ENCODE measurements at places on chromosomes 6 and 20.

GRCh38 chr6:8103726-8104125 lies 1.4 kb upstream of the EEF1E1 start:
- DNase-seq = no peak

DNA sequence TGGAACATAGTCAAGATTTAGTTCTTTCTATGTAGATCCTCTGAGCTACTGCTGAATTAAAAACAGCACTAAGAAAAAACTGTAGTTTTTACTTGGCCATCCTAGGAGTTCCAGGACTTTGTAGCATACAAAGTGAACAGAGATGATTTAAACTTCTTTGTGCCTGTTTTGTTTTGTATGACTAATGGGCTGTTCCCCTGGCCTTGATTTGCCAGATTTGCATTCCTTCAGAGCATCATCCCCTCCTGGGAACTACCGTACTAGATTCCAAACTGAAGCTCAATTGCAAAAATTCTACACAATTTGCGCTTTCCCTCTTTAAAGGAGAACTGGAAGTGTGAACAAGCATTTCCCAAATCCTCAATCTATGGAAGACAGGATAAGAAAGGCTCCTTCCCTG lies 23.1 kb downstream of the ACOT13 start:
- DNase-seq = no peak

GRCh38 chr6:159943968-159944598 lies 24.8 kb upstream of the IGF2R start:
- DNase-seq = no peak

DNA sequence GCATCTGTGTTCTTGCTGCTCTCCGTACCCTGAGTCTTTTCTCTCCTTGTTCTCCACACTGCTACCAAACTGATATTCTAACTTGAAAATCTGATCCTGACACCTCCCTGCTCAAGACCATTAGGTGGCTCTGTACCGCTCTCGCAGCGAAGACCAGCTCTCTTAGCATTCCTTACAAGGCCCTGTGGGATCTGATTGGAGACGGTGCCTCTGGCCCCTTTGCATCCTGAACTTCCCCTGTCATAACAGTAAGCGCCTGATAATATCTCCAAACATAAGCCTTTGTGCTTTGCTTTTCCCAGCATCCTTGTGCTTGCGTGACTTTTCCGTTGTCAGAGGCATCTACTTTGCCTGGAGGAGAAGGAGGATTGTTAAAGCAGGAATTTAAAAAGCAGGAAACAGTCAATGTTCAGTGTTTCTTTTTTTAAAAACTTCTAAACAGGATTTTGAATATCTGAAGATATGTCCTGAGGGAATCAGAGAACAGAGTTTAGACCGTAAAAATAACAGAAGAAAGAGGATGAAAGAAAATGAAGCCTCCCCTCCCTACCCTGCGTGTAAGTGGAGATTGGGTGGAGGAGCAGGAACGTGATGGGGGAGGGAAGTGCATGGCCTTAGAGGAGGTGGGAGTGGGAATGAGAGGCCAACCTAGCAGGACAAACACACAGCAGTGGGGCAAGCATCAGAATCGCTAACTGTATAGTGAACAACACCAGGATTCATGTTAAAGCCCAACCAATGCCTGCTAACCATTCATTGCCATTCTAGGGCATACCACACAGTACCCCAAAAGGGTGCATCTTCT lies 89.2 kb upstream of the STMND1 start:
- no peak for DNase-seq

- DNase-seq = no peak
Observed at GRCh38 chr6:164095056-164095455, 680.5 kb downstream of the QKI start.

GRCh38 chr6:157892363-157892877 lies 69.4 kb downstream of the SNX9 start:
- DNase-seq = no peak
